ENCODE measurements at places on chromosomes 3 and 15. TPM values are rescaled to one million over a fixed set of nuclear protein-coding genes. Genes with fewer than 3 reads are reported as not detected.

- DNase-seq = no peak
Observed at GRCh38 chr3:76310089-76310488, 524.7 kb upstream of the ZNF717 start.

The THAP10 gene
- 3.7 TPM for total RNA-seq

The DISP2 gene
- 0.59 TPM for total RNA-seq

- DNase-seq = no peak
Observed at GRCh38 chr15:52464040-52464439, 64.6 kb downstream of the MYO5A start.

DNA sequence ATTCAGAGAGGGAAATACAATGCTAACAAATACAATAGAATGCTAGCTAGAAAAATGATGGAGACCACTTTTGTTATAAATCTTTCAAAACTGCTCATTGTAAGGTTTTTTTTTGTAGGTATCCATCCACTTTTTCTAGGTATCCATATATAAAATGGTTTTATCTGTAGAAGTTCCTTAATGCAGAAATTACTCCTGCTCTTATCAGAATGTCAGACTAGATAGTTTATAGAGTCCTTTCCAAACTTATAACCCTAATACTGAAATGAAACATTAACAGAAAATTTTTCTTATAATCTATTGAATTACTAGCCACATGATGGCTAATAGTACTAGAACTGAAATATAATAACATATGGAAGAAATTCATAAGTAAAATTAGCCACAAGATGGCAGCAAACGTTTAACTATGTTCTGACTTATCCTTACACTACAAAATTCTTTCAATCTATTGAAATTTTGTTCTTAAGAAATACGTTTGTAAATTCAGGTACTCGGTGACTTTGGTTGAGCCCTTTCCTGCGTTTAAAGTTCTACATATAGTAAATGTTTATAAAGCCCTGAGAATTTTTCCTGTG, 58.5 kb downstream of the ECT2 start:
- no peak for DNase-seq

The NPAP1 gene
- 0.07 TPM for total RNA-seq

DNA sequence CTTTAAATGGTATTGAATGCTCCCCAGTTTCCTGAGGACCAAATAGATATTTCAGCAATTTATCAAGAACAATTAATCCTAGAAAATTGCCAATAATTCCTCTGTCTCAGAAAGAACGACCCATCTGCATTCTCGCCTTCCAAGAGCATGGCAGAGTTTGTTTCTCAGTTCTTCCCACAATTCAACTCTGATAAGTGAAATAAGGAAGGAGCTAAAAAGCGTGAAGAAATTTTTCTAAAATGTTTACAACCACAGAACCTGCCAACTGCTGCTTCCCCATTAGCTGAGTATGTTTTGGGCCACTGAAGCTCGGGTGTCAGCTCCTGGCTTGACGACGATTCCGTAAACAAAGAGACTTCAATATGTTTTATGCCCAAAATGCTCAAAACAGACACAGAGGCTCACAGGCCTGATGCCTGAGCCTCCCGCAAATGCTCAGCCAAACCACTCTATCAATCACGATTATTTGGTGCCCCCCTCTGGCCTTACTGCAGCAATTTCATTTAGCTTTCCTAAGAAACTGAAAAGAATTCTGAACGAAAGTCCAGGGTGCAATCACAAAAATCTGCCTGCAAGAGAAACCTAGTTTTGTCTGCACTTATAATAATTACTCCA, 259.2 kb upstream of the CCDC54 start:
- DNase-seq = peak; percentile 61

The LRRIQ4 gene
- total RNA-seq = 0.26 TPM

Data from H9 (cell line).